NCI-H1417 treated with DMSO at 0.1 percent for 48 hours (cell line): ENCODE measurements at places on chromosomes 1 and 21.

DNA sequence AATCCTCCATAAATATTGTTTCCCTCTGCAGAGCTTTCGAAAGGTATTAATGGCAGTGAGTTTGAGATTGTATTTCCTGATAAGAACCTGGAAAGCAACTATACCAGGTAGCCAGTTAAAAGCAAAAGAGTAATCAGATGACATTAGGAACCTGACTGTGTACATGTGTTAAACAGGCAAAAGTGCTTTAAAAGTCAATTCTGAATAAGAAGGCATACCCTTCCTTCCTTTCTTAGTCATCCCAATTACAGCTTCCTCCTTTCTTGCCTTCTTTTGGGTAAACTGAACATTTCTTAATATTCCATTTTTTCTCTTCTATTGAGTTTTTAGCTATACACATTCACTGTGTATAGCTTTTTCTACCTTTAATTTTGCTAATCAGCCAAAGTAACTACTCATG is 144.7 kb downstream of the ZNF281 start:
- no peak for DNase-seq

GRCh38 chr1:1853593-1854257 is 37.2 kb downstream of the GNB1 start:
- DNase-seq = no peak

- DNase-seq = no peak
Measured at GRCh38 chr1:4724001-4724400, 69.6 kb downstream of the AJAP1 start.

DNA sequence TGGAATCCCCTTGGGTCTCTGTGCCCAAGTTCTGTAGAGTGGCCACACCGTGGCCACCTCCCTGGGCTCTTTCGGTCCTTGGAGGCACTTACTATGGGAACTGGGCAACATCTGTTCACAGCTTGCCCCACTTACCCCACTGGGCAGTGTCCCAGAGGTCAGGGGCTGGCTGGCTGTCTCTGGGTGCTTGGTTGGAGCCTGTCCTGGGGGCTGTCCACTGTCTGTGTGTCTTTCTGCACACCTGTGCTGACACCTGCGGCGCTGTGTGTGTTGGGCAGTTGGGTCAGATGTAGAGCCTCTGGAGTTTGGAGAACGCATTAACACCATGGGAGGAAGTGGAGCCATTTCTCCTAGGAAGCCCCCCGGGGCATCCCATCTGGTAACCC is 1.3 kb upstream of the TMEM54 start:
- DNase-seq = no peak

- no peak for DNase-seq
Measured at GRCh38 chr1:161962091-161962887, 61.4 kb downstream of the OLFML2B start.

DNA sequence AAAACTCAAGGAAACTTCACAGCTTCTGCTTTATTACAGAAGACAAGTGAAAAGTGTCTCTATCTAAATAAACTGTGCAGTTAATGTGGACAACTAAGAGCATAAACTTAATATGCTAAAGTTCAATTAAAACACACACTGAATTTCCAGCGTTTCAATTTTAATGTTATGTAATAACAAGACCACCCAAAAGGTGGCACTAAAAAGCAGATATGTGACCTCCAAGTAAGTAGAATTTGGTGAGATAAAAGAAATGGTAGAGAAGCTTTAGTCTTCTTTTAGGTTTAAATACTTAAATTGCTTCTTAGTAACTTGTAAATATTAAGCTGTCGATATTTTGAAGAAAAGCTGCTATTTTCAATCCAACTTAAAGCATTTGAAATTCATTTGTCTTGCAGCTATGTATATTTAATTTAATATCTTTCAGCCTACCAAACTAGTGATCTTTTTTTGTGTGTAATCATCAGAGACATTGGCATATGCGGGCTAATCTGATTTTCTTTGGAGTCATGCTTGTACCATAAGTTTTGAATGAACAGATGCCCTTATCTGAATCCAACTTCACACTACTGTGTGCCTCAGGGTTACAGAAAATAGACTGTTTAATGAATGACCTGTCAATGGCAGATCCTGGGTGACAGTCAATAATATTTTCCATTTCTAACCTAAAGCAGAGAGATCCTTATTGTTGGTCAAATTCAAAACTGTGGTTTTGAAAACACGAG is 36.5 kb upstream of the ADAMTS1 start:
- no peak for DNase-seq

DNA sequence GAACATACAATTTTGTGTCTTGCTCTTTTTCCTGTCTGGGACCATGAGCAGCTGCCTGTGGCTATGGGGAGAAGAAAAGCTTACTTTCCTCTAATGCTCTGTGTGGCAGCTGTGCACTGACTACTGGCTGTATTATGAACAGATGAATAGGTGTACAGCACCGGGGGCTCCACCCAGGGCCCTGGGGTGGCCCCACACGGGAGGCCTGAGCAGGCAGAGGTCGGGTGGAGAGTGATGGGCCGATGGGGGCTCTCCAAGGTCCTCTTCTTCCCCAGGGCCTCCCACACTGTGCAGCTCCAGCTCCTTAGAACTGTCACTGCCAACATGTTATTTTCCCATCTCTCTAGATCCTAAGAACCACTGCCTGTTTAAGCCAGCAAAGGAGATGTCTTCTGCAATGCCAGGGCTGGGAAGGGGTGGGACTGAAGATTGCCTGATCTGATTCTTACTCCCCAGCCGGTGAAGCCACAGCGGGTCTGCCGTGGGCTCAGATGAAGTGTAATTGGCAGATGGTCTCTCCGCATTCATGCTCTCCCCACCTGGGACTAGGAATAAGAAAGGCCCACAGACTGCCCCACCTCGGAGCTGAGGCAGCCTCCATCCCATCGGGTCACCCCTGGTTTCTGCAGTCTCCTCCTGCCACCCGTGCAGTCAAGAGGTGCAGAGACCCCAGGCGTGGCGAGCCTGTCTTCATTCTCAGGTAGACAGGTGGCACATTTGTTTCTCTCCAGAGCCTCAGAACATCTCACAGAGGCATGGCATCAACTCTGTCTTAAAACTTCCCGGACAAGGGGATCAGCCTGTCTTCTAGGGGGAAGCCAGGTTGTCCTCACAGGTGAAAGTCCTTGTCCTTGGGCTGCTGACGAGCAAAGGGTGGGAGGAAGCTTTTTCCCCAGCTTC is 186.5 kb upstream of the GALNT2 start:
- DNase-seq = no peak

GRCh38 chr21:38455403-38455802 is 42.9 kb downstream of the ERG start:
- no peak for DNase-seq

- no peak for DNase-seq
Measured at GRCh38 chr1:154546264-154547063, 12.0 kb downstream of the UBE2Q1 start.

- DNase-seq = no peak
Measured at GRCh38 chr1:204405988-204406387, 5.6 kb downstream of the PPP1R15B start.

GRCh38 chr1:14686701-14687100 is 88.2 kb downstream of the KAZN start:
- no peak for DNase-seq

GRCh38 chr21:31917108-31917507 is 44.3 kb downstream of the HUNK start:
- DNase-seq = no peak

DNA sequence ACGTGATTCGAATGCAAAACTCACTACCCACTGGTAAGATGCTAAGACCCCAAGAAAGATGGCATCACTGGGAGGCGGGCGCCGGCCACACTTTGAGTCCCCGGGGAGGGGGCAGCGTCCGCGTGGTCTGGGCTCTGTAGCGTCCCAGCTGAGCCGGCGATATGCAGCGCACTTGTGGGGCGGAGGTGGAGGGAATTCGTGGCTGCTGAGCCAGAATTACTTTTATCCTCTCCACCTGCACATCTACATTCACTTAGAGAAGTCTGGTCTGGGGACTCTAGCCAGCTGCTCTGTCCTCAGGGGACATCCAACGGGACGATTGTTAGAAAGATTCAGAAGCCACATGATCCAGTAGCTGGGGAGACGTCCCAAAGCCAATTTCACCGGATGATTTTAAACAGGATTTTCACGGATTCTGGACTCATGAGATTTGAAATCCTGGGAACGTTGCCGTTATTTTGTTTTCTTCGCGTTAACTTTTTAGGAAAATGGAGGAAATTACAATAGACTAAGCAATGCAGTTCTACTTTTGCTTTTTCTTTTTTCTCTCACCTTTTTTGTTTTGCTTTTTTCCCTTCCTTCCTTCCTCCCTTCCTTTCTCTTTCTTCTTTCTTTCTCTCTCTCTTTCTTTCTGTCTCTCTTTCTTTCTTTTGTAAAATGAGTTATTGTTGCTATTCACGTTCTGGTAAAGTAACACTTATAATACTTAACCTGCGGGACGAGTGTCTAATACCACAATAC is 1.3 kb downstream of the JAM2 start:
- DNase-seq = no peak

DNA sequence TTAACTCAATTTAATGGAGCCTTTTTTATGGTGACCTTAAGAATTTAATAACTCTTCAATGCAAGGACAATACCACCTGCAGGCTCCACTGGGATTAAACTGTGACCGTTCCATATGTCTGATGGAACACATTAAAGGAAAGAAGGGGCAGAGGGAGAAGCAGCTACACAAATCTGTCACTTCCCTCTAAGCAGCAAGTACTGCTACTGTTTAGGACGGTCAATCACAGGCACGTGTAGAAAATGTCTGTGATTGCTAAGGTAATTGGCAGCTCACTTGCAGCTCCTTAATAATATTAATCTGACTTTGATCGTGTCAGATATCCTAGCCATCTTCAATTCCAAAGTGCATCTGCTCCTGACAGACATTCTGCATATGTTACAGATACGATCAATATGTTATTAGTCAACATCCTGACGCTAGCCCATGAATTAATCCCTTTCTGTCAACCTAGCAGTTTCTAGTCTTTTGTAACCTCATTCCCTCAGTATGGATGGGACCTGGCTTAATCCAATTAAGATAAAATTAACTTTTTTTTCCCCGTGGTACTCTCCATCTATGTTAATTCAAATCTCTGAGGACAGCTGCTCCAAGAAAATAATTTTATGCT is 1012.4 kb downstream of the AMY1C start:
- DNase-seq = no peak

- DNase-seq = no peak
Measured at GRCh38 chr1:82266351-82266750, 465.6 kb downstream of the ADGRL2 start.

- DNase-seq = no peak
Measured at GRCh38 chr1:230537456-230537855, 104.8 kb upstream of the COG2 start.

GRCh38 chr1:6157132-6157527 is 23.0 kb downstream of the CHD5 start:
- no peak for DNase-seq

- DNase-seq = no peak
Measured at GRCh38 chr1:11701551-11701961, 10.0 kb downstream of the DRAXIN start.

DNA sequence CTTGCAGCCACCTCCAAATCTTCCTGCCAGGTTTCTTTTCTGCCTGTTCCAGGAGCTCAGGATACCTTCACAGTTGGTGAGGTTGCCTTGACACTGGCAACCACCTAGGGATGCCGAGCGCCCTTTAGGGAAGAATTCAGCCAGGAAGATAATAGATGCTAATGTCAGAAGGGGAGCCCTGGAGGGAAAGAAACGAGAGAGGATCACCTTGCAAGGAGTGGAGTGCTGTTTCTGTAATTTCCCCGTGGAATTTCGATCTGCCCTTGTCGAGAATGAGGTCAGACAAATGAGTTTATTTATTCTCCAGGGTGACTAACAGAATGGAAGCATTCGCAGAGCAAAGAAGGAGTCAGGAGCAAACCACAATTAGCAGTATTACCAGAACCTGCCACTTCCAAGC is 315.8 kb upstream of the KAZN start:
- no peak for DNase-seq

DNA sequence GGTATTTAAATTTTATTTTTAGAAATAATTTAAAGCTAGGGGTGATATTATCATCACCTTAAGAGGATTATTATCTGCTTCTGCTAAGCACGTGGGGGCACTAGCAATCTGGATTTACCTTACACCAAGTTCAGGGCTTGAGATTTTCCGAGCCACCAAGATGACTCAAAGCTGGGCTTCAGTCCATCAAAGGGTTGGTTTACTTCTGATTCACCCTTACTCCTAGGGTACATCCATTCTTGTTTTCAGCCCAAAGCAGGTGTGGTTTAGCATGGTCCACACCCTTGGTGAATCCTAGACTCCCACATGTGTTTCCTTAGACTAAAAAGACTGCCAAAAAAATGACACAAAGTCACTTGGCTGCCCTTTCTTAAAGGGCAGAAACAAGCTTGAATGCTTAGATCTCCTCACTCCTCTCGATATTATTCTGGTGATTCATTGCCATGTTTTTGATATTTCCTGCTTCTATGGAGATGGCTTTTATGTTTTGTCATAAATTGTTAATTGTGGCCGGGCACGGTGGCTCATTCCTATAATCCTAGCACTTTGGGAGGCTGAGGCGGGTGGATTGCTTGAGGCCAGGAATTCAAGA is 9.8 kb upstream of the PRSS38 start:
- no peak for DNase-seq
